ENCODE measurements at places on chromosomes 4 and X.

DNA sequence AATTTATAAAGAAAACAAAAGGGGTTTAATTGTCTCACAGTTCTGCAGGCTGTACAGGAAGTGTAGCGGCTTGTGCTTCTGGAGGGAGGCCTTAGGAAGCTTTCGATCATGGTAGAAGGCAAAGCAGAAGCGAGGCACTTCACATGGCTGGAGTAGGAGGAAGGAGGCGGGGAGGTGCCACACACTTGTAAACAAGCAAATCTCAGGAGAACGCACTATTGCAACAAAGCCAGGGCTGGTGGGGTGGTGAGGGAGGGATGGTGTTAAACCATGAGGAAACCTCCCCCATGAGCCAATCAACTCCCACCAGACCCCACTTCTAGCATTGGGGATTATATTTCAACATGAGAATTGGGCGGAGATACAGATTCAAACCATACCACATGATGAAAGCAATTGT lies 1116.3 kb downstream of the FAT4 start:
- no peak for DNase-seq

GRCh38 chrX:8430444-8430843 lies 34.2 kb upstream of the VCX3B start:
- DNase-seq = no peak

DNA sequence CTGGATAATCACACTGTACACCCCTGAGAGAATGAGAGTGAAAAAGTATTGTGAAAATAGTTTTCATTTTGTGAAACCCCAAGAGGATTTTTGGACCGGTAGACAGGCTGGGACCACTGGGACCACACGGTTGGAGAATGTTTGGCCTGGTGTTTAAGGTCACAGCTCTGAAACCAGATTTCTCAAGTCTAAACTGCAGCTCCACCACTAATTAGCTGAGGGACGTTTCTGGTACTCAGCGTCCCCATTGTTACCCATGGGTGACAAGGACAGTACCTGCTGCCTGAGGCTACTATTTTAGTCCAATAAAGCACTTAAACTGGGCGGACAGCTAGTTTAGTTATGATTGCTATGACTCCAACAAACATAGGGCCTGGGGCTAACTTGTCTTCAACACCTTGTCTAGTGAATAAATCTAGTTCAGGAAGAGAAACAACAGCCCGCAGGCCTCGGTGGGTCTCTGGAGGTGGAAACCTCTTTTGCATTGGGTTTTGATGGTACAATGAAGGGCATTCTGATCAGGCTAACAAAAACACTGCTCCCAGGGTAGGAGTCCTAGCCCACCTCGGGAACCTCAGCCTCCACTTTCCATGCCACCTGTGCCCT lies 509 bp upstream of the USP11 start:
- DNase-seq = no peak

DNA sequence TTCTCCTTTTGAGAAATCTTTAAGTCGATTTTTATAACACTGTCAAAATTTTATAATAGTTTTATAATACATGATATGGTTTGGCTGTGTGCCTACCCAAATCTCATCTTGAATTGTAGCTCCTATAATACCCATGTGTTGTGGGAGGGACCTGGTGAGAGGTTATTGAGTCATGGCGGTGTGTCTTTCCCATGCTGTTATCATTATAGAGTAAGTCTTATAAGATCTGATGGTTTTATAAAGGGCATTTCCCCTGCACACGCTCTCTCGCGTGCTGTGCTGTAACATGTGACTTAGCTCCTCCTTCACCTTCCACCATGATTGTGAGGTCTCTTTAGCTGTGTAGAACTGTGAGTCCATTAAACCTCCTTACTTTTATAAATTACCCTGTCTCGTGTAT lies 364.0 kb upstream of the SPANXN4 start:
- no peak for DNase-seq

- no peak for DNase-seq
Measured at GRCh38 chrX:103100484-103100883, 7.5 kb upstream of the NXF3 start.

Measured in NCI-H1105 (cell line).